ENCODE measurements at places on chromosomes 4 and X.

GRCh38 chr4:168415911-168416310 is 64.4 kb downstream of the DDX60L start:
- no peak for DNase-seq

DNA sequence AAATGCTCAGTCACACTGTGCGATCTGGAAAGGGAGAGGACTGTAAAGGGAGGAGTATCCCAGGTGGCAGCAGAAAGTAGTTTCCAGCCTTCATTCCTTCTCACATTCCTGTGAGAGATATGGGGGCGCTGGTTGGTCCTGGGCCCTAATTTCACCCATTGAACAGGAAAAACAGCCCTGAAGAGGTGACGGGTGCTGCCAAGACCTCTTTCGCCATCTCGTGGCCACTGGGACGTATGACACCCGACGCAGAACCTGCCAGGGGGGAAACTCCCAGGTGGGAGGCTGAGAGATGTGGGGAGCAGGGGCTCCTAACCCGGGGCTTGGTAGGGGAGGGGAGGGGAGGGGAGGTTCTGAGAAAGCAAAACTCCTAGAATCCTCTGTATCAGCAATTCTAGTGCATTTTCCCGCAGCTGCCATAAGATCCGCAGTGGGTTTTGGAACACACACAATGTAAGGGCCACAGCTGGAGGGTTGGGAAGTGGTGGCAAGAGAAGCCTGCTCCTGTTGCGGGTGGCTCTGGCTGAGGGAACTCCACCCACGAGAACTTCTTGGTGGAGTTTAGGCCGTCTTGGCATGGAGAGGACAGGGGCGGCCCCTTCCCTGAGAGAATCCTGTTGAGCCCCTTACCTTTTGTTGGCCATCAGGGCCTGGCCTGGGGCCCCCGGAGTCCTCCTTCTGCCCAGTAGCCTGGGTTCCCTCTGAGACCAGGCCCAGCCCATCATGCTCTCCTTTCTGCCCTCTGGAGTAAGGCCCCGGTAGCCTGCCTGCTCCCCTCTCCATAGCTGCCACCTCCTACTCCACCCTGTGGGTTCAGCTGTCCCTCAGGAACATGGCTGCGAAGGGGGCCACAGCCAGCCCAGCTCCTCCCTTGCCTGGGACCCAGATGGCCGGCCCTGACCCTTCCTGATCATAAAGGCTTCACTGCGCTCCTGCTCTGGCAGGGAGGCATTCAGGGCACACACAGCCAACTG is 134.1 kb downstream of the OR13H1 start:
- DNase-seq = no peak

GRCh38 chr4:152680988-152681603 is 1.3 kb upstream of the TMEM154 start:
- no peak for DNase-seq

DNA sequence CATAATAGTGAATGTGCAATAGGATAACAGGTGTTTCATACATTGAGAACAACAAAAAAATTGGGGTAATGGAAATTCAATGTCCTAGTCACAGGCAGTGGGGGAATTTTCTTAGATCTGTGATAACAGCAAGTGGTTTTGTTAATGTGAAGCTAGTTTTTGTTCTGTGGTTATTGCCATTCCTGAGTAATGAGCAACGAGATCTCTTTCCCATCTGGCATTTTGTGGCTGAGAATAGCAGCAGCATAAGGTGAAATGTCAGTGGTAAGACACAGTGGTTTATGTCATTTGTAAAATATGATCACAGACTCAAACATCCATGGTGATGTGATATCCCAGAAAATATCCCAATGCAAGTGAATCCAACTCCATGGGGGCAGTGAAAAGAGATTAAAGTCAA is 497.5 kb downstream of the KCNIP4 start:
- no peak for DNase-seq

GRCh38 chrX:38438321-38438720 is 85.9 kb downstream of the OTC start:
- DNase-seq = no peak

GRCh38 chr4:138646383-138646782 is 369.2 kb upstream of the NOCT start:
- no peak for DNase-seq

GRCh38 chr4:73244945-73245601 is 13.5 kb downstream of the ANKRD17 start:
- DNase-seq = no peak

DNA sequence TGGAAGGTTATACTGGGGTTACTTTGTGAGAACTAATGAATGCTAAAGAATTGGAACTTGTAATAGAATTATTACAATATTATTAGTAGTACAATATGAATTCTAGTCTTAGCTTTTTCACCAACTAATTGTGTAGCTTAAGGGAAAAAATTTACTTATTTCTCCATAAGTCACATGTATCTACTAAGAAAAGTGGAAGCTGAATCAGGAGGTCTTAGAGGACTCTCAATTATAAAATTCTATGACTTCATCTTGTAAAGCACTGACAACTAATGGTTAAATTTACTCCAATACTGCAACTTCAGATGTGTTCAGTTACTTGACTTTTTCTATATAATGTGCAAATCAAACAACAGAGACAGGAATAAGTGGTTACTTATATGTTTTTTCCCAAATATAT is 899 bp upstream of the TMPRSS11D start:
- no peak for DNase-seq

DNA sequence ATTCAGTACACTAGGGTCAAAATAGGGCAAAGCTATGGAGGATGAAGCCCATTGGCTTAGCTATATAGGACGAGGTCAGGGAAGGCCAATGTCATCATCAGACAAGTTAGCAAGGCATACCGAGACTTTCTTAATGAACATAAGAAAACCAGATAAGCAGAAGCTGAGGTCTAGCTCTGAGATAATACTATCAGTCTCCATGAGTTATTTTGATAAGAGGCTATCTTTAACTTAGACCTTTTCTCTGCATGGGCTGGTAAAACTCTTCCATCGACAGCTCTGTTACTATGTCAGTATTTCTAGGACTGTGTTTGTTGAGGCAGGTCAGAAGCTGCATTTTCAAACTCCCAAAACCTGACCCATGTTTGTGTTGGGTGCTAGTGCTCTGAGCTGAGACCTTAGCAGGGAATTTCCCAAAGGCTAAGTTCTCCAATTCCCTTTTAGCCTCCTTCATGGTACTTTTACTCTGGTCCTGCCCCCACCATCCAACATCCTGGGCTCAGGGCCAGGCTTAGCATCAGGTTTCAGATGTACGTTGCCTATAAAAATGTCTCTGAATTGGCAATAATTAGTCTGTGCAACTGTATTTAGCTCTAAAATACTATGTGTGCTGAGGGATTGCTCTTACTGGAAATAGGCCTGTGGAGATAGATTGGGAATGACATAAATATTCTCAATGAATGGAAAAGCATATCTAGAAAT is 29.3 kb upstream of the LRAT start:
- no peak for DNase-seq

GRCh38 chr4:76883147-76883546 is 14.8 kb downstream of the SOWAHB start:
- no peak for DNase-seq

GRCh38 chrX:24465532-24465865 is 413 bp downstream of the PDK3 start:
- no peak for DNase-seq

Measured in left lung (tissue), 14 donors.